ENCODE measurements at places on chromosomes 7 and 10. TPM values are rescaled to one million over a fixed set of nuclear protein-coding genes. Genes with fewer than 3 reads are reported as not detected.

GRCh38 chr10:91049988-91050360, 129.1 kb upstream of the ANKRD1 start:
- no peak for DNase-seq

DNA sequence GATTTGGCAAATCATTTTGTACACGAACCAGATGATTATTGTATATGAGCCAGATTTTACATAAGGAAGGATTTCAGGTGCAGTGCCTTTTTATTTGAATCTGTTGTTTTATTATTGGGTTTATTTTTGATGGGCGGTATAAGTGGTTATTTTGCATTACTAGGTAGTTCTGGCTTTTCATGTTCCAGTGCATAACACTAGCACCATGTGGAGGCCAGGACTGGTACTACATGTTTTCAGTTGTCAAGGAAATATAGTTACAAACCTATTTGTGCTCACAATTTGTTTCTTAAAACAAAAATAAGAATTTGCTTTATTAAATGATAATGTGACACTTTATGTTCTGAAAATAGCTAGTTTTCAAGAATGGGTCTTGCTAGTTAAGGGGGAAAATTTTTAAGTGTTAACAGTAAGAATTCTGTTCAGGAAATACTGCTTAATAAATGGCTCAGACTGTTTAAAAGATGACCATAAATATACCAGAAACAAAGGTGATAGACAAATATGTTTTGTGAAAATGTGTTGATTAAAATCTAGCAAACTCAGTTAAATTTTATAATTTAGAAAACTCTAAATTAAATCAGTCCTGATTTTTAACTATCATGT, 7.1 kb upstream of the SEMA3E start:
- DNase-seq = peak; percentile 41

- no peak for DNase-seq
Measured at GRCh38 chr10:44281089-44281613, 103.7 kb downstream of the CXCL12 start.

DNA sequence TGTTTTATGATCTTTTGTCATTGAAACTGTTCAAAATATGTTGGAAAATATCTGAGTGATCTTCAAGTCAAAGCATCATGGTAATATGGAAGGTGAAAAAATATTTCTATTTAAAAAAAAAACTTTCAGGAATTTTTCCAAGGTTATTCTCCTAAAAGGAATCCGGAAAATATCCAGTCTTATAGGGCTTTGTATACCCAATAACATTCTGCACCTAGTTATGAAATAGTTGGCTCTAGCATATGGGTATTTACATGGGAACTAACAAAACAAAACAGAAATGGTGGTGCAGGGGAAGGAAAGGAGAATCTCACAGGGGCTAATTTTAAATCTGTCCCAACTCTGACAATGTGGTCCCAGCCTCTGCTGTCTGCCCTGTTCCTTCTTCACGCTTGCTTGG, 167.1 kb upstream of the RHEB start:
- no peak for DNase-seq

The HOGA1 gene
- total RNA-seq = 0.68 TPM

DNA sequence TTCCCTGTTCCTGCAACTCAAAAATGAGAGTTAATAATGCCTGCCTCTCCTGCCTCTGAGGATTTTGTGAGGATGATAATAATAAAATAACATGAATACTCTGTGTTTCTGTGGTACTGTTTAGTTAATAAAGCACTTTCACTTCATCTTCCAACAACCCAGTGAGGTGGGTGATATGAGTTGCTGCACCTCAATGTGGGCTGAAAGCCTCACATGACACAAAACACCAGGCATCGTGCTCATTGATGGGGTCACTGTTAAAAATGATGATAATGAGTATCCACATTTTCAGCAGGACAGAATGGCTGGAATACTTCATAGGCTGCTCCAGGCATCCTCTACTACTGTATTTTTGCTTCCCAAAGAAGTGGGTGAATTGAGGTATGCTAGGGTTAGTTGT, 222.8 kb upstream of the NRP1 start:
- no peak for DNase-seq

The MALRD1 gene
- total RNA-seq = not detected

Data from HFFc6 (cell line).